Activated B cell treated with CpG ODN at 0.5 μM for 24 hours (primary cell): ENCODE measurements at places on chromosomes 7 and 10. TPM values are rescaled to one million over a fixed set of nuclear protein-coding genes. Genes with fewer than 3 reads are reported as not detected.

SUN3 gene
- total RNA-seq = not detected in 2 replicates

WIPF3 gene
- total RNA-seq = not detected in 2 replicates

PTN gene
- not detected in 2 replicates for total RNA-seq

PRLHR gene
- total RNA-seq = not detected in 2 replicates

EN2 gene
- total RNA-seq = not detected in 2 replicates

SPDYE9 gene
- not detected in 2 replicates for total RNA-seq

TMEM176B gene
- total RNA-seq = 0.47 TPM in 1 of 2 replicates, not detected in the other

CYP3A4 gene
- total RNA-seq = not detected in 2 replicates

FKBP6 gene
- total RNA-seq = not detected in 2 replicates

DRGX gene
- not detected in 2 replicates for total RNA-seq

CTAGE8 gene
- total RNA-seq = 0.64 and 1.00 TPM in 2 replicates

PHKG1 gene
- 2.0 and 3.4 TPM in 2 replicates for total RNA-seq

DNA sequence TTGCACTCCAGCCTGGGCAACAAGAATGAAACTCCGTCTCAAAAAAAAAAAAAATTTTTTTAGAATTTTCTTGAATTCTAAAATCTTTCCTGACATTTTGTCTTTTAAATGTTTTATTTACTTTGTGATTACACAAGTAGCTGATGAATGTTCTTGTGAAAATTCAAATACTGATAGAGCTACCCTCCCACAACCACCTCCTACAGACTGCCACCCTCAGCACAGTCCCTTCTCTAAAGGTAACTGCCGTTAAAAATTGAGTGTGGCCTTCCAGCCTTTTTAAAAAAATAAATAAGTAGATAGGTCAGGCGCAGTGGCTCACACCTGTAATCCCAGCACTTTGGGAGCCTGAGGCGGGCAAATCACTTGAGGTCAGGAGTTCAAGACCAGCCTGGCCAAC lies 15.1 kb downstream of the ENO4 start:
- no peak overlapping the region for H3K4me3 ChIP-seq
- H3K27ac ChIP-seq = no peak overlapping the region
- H3K4me1 ChIP-seq = no peaks in the 10 kb centered on the region
- H3K27me3 ChIP-seq = peaks cover 2% of the 10 kb centered on the region
- H3K36me3 ChIP-seq = no peaks in the 10 kb centered on the region

GRCh38 chr7:131370523-131370968 lies 42.9 kb downstream of the MKLN1 start:
- no peak overlapping the region for H3K4me3 ChIP-seq
- DNase-seq = no peak
- no peaks in the 10 kb centered on the region for H3K27me3 ChIP-seq
- peaks cover 63% of the 10 kb centered on the region for H3K4me1 ChIP-seq

DNA sequence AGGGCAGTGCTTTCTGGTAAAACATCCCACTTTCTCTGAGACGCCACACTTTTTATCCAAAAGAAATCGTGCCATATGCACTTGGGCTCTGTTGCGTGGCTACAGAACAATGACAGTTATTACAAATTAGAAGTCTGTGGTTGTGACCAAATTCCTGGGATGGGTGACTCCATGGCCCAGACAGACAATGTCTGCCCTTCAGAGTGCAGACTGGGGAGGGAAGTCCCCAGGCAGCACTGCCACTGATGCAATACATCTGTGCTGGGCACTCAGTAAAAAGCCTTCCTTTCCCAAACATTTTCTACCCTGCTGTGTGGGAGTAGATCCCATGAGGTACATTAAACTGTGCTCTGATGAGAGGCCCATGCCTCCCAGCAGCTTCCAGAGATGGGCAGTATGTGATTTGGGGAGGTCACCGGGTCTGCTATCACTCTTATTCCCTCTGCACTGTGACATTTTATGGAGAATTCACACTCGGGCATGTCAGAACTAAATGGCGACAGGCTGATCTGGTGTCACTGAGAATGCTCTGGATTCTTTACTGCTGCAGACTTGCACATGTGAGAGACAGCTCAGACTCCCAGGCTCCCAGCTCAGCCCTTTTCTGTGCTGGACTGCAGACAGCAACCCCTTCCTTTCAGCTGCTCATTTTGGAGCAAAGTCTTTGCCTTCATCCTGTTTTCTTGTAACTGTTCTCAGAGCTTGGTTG lies 243.5 kb upstream of the ZNF32 start:
- H3K27me3 ChIP-seq = peaks cover 11% of the 10 kb centered on the region
- H3K36me3 ChIP-seq = no peaks in the 10 kb centered on the region
- H3K4me3 ChIP-seq = no peak overlapping the region
- H3K27ac ChIP-seq = no peak overlapping the region
- DNase-seq = no peak

GRCh38 chr10:91605968-91606367 lies 26.9 kb downstream of the PPP1R3C start:
- H3K4me3 ChIP-seq = no peak overlapping the region
- H3K36me3 ChIP-seq = no peaks in the 10 kb centered on the region
- no peak overlapping the region for H3K27ac ChIP-seq

DNA sequence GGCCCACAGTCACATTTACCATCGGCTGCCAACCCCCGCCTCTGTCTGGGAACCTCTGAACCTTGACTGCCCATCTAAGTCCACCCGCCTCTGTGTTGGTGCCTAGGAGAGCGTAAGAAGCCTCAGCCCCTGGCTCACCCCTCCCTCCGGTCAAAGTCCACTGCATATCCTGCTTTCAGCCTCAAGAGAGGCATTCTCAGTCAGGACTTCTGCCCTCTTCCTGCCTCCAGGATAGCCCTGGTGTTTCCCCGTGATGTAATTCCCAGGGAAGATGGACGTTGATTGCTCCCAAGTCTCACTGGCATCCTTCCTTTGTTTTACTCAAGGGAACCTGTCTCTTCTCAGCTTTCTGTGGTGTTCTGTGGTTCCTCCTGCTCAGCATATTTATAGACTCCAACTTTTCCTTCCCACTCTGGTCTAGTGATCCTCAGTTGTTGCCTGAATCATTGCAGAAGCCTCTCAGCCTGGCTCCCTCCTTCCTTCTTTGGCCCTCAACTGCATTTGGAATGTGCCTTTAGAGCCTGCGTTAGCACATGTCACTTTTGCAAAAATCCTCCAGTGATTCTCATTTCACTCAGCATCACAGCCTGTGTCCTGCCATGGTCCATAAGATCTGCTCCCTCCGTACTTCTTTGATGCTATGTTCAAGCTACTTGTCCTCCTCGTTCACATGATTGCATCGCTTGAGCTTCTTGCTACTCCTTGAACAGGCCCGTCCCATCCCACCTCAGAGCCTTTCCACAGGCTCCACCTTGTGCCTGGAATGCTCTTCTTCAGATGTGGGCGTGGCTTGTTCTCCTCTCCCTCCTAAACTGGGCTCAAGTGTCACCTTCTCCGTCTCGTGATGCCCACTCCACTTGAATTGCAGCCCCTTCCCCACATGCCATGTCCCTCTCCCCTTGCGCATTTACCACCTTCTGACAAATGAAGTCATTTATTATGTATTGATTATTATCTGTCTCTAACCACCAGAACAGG lies 124.2 kb downstream of the PLPP4 start:
- H3K27ac ChIP-seq = no peak overlapping the region
- DNase-seq = no peak
- H3K27me3 ChIP-seq = no peaks in the 10 kb centered on the region
- H3K36me3 ChIP-seq = no peaks in the 10 kb centered on the region

- no peak overlapping the region for H3K4me3 ChIP-seq
- no peak for DNase-seq
- peaks cover 6% of the 10 kb centered on the region for H3K36me3 ChIP-seq
- H3K27ac ChIP-seq = no peak overlapping the region
- H3K27me3 ChIP-seq = no peaks in the 10 kb centered on the region
Observed at GRCh38 chr10:73876971-73877370, 2.6 kb upstream of the CAMK2G start.

GRCh38 chr7:2157473-2158279 lies 75.1 kb downstream of the MAD1L1 start:
- no peaks in the 10 kb centered on the region for H3K27me3 ChIP-seq
- no peak for DNase-seq
- peaks cover 5% of the 10 kb centered on the region for H3K4me1 ChIP-seq
- peaks cover 38% of the 10 kb centered on the region for H3K36me3 ChIP-seq
- peak overlapping the region; percentile 30 for H3K27ac ChIP-seq

DNA sequence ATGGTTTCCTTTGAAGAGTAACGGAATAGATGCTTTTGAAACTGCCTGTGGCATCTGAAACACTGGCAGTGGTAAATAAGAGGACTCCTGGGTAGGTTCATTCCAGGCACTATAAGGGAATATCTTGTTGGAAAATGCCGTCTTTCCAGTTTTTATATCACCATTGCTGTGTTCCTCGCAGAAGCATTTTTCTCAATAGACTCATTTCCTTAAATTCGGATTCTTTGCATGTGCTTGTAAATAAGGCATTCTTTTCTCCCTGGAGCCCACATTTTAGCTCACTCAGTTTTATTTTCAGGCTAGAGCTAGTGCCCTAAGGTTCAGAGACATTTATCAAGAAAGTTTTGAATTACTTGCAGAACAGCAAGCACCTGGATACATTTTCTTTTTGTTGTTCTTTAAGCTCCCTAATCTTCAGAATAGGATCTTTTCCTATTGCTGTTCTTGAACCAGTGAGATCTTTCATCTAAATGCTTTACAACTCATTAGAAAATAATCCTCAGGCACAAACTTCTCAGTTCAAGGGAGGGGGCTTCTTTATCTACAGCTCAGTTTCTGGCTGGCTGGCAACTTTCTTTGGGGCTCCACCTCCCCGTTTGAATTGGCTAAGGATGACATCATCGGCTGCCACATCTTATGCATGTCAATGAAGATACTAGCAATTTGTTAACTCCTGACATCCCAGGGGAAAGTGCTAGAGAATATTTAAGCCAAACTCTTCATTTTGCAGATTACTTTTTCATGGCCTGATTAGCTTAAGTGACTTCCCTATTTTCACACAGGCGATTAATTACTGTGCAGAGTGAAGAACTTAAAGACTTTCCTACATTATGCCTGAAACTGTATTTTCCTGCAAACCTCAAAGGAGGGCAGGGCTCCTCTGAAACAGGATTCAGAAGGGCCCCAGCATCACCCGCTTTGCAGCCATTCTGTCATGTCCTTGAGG lies 133.7 kb upstream of the RSU1 start:
- no peak overlapping the region for H3K27ac ChIP-seq
- H3K36me3 ChIP-seq = no peaks in the 10 kb centered on the region
- H3K4me3 ChIP-seq = no peak overlapping the region
- H3K27me3 ChIP-seq = no peaks in the 10 kb centered on the region
- no peak for DNase-seq
- no peaks in the 10 kb centered on the region for H3K4me1 ChIP-seq

GRCh38 chr7:133618970-133619369 lies 366.1 kb downstream of the EXOC4 start:
- peaks cover 6% of the 10 kb centered on the region for H3K36me3 ChIP-seq
- DNase-seq = no peak
- no peaks in the 10 kb centered on the region for H3K4me1 ChIP-seq
- H3K27ac ChIP-seq = no peak overlapping the region
- no peak overlapping the region for H3K4me3 ChIP-seq

GRCh38 chr10:126021833-126022500 lies 125.6 kb downstream of the FANK1 start:
- no peak overlapping the region for H3K27ac ChIP-seq
- H3K4me3 ChIP-seq = no peak overlapping the region
- H3K36me3 ChIP-seq = no peaks in the 10 kb centered on the region
- no peak for DNase-seq
- no peaks in the 10 kb centered on the region for H3K27me3 ChIP-seq

GRCh38 chr10:3828404-3829155 lies 43.6 kb upstream of the KLF6 start:
- peaks cover 23% of the 10 kb centered on the region for H3K4me1 ChIP-seq
- H3K27me3 ChIP-seq = no peaks in the 10 kb centered on the region
- peak overlapping the region; percentile 82 for H3K27ac ChIP-seq
- H3K4me3 ChIP-seq = peak overlapping the region; percentile 75
- DNase-seq = no peak

- H3K4me1 ChIP-seq = no peaks in the 10 kb centered on the region
- no peaks in the 10 kb centered on the region for H3K36me3 ChIP-seq
- H3K4me3 ChIP-seq = no peak overlapping the region
- no peak for DNase-seq
- H3K27me3 ChIP-seq = no peaks in the 10 kb centered on the region
Observed at GRCh38 chr10:51574248-51575048, 124.9 kb downstream of the CSTF2T start.

GRCh38 chr7:106723398-106723797 lies 62.4 kb upstream of the CCDC71L start:
- no peaks in the 10 kb centered on the region for H3K4me1 ChIP-seq
- H3K27me3 ChIP-seq = no peaks in the 10 kb centered on the region
- peak overlapping the region; percentile 3 for H3K4me3 ChIP-seq
- no peak for DNase-seq

DNA sequence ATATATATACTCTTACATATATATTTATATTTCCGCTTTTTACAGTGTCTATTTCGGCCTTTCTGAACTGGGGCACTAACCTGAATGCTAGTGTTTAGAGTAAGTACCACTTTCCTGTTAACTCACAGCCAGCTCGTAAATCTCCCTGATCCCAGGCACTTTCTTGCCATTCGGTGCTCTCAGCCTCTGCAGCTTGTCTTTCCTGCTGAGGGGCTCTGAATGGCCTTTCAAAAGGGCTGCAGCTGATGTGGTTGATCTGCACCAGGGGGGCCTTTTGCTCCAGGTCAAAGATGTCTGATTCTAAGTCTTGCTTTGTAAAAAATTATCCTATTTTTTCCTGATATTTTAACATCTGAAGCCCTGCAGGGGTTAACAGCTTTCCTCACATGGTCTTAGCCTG lies 25.5 kb upstream of the HPS1 start:
- no peak for DNase-seq
- no peak overlapping the region for H3K4me3 ChIP-seq
- H3K4me1 ChIP-seq = peaks cover 19% of the 10 kb centered on the region
- H3K27me3 ChIP-seq = peaks cover 2% of the 10 kb centered on the region
- H3K36me3 ChIP-seq = peaks cover 2% of the 10 kb centered on the region

DNA sequence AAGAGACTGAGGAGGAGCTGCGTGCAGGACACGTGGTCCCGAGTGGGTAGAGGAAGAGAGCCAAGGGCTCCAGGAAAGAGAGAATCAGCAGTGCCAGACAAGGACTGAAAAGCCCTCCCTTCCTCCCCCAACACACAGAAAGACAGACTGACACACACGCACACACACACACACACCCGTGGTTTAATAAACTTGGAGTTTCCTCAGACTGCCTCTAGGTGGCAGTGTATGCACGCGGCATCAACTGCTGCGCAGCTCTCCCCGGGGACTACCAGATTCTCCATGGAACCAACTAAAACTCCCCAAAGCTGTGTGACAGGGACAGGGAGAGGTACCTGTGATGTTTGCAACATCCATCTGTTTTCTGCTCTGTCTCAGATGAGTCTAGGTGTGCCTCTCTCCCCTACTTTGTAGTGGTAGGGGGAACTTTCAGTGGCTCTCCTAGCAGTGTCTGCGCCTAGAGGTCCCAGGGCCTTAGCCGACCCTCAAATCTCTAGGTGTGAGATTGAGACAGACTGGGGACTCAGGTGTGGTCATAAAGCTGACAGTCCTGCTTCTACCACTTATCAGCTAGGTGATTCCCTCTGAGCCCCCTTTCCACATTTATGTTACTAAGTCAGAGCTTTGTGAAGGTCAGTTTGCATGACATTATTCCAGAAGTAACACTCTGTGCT lies 9.3 kb upstream of the TSPAN14 start:
- peak overlapping the region; percentile 24 for H3K27ac ChIP-seq
- no peaks in the 10 kb centered on the region for H3K36me3 ChIP-seq
- H3K4me3 ChIP-seq = no peak overlapping the region
- peaks cover 7% of the 10 kb centered on the region for H3K4me1 ChIP-seq
- no peaks in the 10 kb centered on the region for H3K27me3 ChIP-seq

GRCh38 chr7:7861211-7861633 lies 107.4 kb upstream of the GLCCI1 start:
- H3K4me1 ChIP-seq = peaks cover 25% of the 10 kb centered on the region
- H3K4me3 ChIP-seq = no peak overlapping the region
- no peak for DNase-seq
- H3K27me3 ChIP-seq = no peaks in the 10 kb centered on the region
- no peak overlapping the region for H3K27ac ChIP-seq
- H3K36me3 ChIP-seq = peaks cover 4% of the 10 kb centered on the region
